Pancreas (tissue), 10 donors: ENCODE measurements at places on chromosomes 1 and 21.

DNA sequence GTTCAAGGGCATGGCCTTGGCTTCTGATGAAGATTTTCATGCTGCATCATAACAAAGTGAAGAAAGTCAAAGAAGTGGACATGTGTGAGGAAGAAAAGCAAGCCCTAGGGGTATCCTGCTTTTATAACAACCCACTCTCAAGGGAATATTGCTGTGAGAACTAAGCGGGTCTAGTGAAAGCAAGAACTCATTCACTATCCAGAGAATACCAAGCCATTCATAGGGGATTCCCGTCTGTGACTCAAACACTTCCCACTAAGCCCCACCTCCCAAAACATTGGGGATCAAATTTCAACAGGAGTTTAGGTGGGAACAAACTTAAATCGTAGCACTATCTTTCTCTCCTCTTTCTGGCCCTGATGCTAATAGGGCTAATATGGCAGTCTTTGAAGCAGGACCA, 98.5 kb upstream of the CTTNBP2NL start:
- DNase-seq, result no peak

- no peak for DNase-seq
Observed at GRCh38 chr1:52634111-52634510, 1.1 kb downstream of the SHISAL2A start.

- no peak for DNase-seq
Observed at GRCh38 chr1:31637915-31638673, 6.6 kb downstream of the PEF1 start.

DNA sequence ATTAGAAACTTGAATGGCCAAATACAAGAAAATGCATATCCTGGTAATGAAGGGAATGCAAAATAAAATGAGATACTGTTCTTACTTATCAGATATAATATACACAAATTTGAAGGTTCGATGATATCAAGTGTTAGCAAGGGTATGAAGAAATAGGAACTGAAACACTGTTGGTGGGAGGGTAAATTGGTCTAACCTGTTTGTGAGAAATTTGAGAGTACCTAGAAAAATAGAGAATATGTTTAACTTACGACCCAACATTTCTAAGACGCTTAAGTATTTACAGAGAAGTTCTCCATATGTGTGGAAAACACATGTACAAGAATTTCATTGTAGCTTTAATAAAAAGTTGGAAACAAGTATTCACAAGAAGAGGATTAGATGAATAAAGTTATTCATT, 25.9 kb downstream of the ATG4C start:
- no peak for DNase-seq
